ENCODE measurements at places on chromosomes 1 and 21. TPM values are rescaled to one million over a fixed set of nuclear protein-coding genes. Genes with fewer than 3 reads are reported as not detected.

The PGBD5 gene
- total RNA-seq: 0.10 TPM

The CYP4A22 gene
- total RNA-seq: not detected

The PPIAL4G gene
- not detected for total RNA-seq

The ANGPTL3 gene
- total RNA-seq: not detected

The PARS2 gene
- 6.3 TPM for total RNA-seq
